ENCODE measurements at places on chromosomes 13 and 19.

- no peak for DNase-seq
- H3K4me1 ChIP-seq: no peaks in the 10 kb centered on the region
- H3K27me3 ChIP-seq: no peaks in the 10 kb centered on the region
- no peak within 1 kb of the TSS for H3K27ac ChIP-seq
- no peaks in the 10 kb centered on the region for H3K36me3 ChIP-seq
Measured at GRCh38 chr19:3135961-3136683, at the start of gene GNA15. GNA15 (plus strand) TSS chr19:3136033; CDS start chr19:3136451, 418 bp downstream.

DNA sequence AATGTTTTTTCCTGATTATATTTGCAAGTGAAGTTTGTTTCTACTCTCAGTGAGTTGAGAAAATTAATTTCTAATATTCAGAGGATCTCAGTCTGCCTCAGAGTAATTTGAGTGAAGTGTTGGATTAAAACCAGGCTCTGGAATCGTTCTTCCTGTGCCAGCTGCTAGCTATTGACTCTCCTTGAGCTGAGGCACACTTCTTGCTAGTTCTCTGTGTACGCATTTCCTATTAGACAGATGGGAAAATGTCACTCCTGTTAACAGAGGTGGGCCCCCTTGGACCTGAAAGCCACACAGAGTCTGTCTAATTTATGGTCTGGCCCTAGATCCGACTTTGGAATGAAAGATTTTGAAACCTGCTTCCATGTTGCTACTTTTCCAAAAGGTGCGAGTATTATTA, 107.6 kb upstream of the RNF113B start:
- H3K4me1 ChIP-seq: peaks cover 8% of the 10 kb centered on the region
- no peaks in the 10 kb centered on the region for H3K27me3 ChIP-seq
- H3K27ac ChIP-seq: no peak overlapping the region
- H3K36me3 ChIP-seq: no peaks in the 10 kb centered on the region
- no peak overlapping the region for H3K4me3 ChIP-seq

- H3K36me3 ChIP-seq: no peaks in the 10 kb centered on the region
- no peaks in the 10 kb centered on the region for H3K4me1 ChIP-seq
- peak; percentile 83 for DNase-seq
- no peak overlapping the region for H3K27ac ChIP-seq
- H3K4me3 ChIP-seq: peak overlapping the region; percentile 78
- no peaks in the 10 kb centered on the region for H3K27me3 ChIP-seq
Measured at GRCh38 chr13:32409561-32410421, 18.1 kb downstream of the N4BP2L1 start.

DNA sequence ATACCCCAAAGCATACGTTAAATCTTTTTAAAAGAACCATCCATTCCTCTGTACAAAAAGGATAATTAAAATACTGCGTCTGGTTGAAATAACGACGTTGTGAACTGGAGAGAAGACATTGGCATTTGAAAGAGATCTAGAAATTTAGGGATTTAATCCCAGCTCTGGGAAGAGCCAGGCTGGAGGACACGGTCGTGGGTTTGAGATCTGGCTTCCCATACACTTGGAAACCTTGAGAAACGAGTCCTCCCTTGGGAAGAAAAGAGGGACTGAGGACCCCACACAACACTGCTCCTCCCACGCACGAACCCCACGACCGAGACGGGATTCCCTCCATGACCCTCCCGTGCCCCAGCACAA, 625 bp downstream of the ZNF709 start:
- H3K36me3 ChIP-seq: no peaks in the 10 kb centered on the region
- H3K27me3 ChIP-seq: no peaks in the 10 kb centered on the region
- H3K4me1 ChIP-seq: no peaks in the 10 kb centered on the region
- H3K4me3 ChIP-seq: peak overlapping the region; percentile 83

GRCh38 chr13:71350886-71351285, 516.1 kb downstream of the DACH1 start:
- H3K4me1 ChIP-seq: no peaks in the 10 kb centered on the region
- H3K27ac ChIP-seq: no peak overlapping the region
- H3K4me3 ChIP-seq: no peak overlapping the region
- no peak for DNase-seq
- no peaks in the 10 kb centered on the region for H3K27me3 ChIP-seq

DNA sequence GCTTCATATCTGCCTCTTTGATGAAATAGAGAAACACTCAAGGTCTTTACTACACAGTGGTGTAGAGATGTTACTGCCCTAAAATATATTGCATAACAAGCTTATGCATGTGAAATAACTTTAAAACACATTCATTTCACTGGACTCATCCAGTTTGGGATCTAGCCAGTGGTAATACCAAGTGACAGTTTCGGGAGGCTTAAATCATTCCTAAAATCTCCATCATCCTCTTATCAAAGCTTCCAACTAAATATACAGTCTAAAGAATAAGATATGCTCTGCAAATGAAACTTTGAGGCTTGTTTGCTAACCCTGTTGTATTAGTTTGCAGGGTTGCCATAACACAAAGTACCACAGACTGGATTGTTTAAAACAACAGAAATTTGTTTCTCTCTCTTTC, 52.8 kb downstream of the THSD1 start:
- no peak for DNase-seq
- H3K4me1 ChIP-seq: no peaks in the 10 kb centered on the region
- no peak overlapping the region for H3K27ac ChIP-seq
- H3K27me3 ChIP-seq: no peaks in the 10 kb centered on the region
- H3K4me3 ChIP-seq: no peak overlapping the region

DNA sequence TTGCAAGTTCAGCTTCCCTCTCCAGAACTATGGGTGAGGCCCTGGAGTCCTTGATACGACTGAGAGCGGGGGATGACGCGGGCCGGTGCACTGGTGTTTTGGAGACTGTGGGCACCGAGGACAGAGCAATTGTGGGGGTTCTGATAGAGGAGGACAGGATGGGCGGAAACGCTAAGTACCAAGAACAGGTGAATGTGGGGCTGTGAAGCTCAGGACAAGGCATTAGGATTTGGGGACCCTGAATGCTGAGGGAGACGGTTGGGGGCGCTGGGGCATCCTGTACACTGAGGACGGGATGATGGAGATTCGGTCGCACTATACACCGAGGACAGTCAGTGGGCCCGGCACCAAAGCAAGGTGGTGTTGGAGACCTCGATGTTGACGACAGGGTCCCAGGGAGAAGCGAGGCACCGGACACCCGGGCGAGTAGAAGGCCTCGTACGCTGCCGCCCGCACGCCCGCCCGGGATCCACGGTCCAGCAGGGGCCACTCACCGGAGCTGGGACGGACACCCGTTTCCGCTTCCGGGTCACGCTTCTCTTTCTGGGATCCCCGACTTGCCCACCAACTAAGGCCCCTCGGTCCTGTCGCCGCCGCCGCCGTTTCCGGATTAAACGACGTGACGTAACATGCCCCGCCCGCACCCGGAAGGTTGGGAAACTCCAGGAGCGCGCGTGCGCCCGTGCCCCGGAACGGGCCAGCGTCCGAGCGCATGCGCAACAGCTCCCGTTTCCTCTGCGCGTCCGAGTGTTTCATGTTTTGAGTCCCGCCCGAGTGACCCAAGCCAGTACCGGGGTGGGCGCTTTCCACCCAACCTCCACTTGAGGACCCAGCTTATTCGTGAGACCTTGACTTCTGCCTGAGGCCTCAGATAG, at the start of gene CHMP2A:
Gene CHMP2A, minus strand, starts transcription at position 612 of the 875 bp plus-strand sequence. CDS start 893 bp downstream, outside the sequence.
- peak; percentile 99 for DNase-seq
- no peaks in the 10 kb centered on the region for H3K27me3 ChIP-seq
- H3K36me3 ChIP-seq: peaks cover 70% of the 10 kb centered on the region
- H3K4me1 ChIP-seq: no peaks in the 10 kb centered on the region

DNA sequence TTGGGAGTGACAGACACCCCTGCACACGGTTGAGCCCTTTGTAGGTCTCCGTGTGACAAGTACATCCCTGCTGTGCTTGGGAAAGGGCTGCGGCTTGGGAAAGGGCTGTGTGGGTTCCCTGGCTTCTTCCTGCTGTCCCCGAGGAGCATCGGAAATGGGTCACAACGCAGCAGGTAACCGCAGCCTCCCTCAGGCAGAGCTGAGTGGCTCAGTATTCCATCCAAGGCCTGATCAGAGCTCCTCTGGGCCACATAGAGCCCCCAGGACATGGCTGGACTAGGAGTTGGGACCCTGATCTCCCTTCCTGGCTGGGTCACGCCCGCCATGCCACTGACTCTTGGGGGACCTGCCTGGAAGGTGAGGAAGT, 16.3 kb downstream of the TECR start:
- H3K4me1 ChIP-seq: no peaks in the 10 kb centered on the region
- no peak overlapping the region for H3K4me3 ChIP-seq
- H3K36me3 ChIP-seq: peaks cover 2% of the 10 kb centered on the region
- no peak overlapping the region for H3K27ac ChIP-seq

DNA sequence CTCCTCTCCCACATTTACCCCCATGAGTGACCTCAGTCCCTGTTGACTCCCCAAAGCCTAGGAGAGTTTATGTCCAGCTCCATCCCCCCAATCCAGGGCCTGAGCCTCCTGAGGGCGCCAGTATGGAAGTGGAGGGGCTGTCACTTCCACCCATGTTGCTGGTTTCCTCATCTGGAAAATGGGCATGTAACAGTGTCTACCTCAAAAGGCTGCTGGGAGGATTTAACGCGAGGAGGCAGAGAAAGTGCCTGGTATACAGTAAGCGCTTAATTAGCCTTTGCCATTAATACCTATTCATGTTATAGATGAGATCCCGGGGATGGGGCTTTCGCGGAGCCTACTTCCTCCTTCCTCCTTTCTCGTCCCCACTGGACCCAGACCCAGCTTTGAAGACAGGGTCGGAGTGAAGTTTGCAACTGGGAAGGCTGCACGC, 476 bp downstream of the TYK2 start:
- no peaks in the 10 kb centered on the region for H3K4me1 ChIP-seq
- H3K27me3 ChIP-seq: no peaks in the 10 kb centered on the region
- no peak for DNase-seq
- peaks cover 7% of the 10 kb centered on the region for H3K36me3 ChIP-seq
- H3K4me3 ChIP-seq: peak overlapping the region; percentile 79
- no peak overlapping the region for H3K27ac ChIP-seq

- no peaks in the 10 kb centered on the region for H3K27me3 ChIP-seq
- DNase-seq: no peak
- no peaks in the 10 kb centered on the region for H3K4me1 ChIP-seq
- no peak overlapping the region for H3K4me3 ChIP-seq
- H3K36me3 ChIP-seq: peaks cover 8% of the 10 kb centered on the region
Measured at GRCh38 chr19:14102756-14103155, 12.2 kb upstream of the SAMD1 start.

DNA sequence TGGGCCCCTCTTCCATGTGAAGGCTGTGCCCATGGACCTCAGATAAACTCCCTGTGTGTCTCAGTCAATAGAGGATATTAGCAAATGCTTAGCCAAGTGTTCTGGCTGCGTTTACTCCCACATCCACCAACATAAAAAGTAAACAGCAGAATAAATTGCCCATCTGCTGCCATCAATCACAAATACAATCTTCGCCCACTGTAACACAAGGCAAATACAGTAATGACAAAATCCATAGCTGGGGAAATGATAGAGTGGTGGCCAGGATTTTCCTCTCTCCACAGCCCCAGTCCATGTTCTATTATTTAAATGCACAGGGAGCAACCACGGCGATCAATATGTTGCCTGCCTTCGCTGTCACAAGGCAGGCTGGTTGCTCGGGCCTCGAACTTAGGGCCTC, 376.5 kb downstream of the UQCRFS1 start:
- H3K4me3 ChIP-seq: no peak overlapping the region
- DNase-seq: no peak
- no peaks in the 10 kb centered on the region for H3K36me3 ChIP-seq
- no peaks in the 10 kb centered on the region for H3K4me1 ChIP-seq
- no peak overlapping the region for H3K27ac ChIP-seq

DNA sequence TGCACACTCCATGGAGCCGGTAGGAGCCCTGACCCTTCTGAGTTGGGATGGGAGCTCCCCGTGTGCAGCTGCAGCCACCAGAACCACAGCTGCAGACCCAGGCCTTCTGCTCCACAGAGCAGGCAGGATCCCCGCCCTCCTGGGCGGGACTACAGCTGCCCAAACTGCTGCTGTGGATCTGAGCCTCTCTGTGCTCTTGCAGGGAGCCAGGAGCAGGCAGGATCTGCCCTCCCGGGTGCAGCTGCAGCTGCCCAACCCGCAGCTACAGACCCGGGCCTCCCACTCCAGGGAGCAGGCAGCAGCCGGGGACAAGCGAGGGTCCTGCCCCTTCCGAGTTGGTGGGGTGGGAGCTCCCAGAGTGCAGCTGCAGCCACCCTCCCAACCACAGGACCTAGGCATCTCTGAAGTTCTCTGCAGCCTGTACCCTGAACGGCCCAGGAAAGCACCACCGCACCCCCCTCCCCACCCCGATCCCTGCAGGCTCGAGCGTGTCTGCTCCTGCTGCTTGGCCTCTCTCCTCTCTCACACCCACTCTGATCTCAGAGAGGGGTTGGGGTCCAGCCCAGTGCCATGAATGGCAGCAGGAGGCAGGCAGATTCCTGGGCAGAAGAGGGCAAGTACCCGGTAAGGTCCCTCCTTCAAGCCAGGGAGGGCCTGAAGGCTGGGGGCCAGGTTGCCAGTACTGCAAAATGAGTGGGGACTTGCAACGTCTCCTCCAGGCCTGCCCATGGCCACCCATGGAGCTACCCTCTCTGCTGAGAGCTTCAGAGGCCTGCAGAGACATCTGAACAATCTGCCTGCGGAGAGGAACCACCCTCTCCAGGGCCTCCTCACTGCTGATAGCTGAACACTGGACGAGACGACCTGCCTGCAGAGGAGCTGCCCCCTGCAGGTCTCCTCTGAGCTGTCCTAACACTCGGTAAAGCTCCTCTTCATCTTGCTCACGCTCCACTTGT, 16.4 kb upstream of the EMP3 start:
- DNase-seq: peak; percentile 76
- no peaks in the 10 kb centered on the region for H3K4me1 ChIP-seq
- H3K36me3 ChIP-seq: no peaks in the 10 kb centered on the region
- peak overlapping the region; percentile 40 for H3K4me3 ChIP-seq
- no peaks in the 10 kb centered on the region for H3K27me3 ChIP-seq

DNA sequence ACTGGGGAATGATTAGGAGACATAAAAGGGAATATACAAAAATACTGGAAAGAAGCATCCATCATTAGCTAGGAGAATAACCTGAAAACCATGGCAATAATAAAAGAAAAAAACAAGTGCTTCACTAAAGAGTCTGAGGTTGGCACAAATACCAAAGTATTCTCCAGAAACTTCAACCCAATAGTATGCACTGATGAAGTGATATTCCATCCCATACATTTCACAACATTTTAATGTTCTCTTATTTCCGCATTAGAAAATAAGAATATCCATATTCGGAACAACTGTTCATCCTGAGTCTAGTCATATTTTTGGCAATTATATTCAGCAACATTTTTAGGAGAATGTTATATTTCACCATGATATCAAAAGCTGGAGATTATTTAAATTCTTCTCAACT, 116.2 kb downstream of the POSTN start:
- H3K4me3 ChIP-seq: no peak overlapping the region
- no peaks in the 10 kb centered on the region for H3K27me3 ChIP-seq
- H3K27ac ChIP-seq: no peak overlapping the region
- H3K36me3 ChIP-seq: no peaks in the 10 kb centered on the region
